ENCODE measurements at places on chromosomes 1 and 21.

GRCh38 chr1:161198194-161198896, 509 bp downstream of the ADAMTS4 start:
- DNase-seq, result no peak

DNA sequence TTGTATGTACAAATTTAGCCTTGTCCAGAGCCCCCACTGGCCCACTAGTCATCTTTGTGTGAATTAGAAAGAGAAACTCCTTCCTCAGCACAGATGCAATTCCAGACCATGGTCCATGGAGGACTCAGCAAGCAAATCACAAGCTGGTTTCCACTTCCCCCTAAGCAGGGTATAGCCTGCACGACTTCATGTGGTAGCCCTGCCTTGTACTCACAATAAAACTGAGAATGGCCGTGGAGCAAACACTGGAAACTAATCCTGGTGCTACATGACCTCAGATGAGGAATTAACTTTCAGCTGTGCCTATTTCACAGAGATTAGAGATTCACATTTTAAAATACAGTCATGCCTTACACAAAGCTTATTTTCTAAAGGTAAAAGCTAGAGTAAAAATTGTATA, 32.5 kb downstream of the KCNH1 start:
- no peak for DNase-seq

GRCh38 chr1:207822602-207823451, 71.0 kb downstream of the CD46 start:
- peak; percentile 64 for DNase-seq

DNA sequence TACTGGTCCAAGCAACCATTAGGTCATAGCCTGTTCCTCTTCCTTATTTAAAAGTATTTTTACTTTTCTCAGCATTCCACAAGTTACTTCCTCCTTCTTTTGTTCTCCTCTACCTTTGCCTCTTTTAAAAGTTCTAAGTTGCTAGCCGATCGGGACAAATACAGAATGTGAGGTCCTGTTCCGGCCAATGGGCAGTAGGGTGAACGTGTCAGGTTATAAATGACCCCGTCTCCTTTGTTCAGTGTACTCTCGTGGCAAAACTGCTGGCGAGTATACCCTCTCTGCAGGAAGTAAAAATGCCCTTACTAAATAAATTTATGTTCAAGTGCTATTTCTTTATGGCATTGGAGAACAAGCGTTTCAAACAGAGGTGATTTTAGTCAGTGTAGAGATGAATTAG, 2.5 kb downstream of the ADCY10 start:
- no peak for DNase-seq

DNA sequence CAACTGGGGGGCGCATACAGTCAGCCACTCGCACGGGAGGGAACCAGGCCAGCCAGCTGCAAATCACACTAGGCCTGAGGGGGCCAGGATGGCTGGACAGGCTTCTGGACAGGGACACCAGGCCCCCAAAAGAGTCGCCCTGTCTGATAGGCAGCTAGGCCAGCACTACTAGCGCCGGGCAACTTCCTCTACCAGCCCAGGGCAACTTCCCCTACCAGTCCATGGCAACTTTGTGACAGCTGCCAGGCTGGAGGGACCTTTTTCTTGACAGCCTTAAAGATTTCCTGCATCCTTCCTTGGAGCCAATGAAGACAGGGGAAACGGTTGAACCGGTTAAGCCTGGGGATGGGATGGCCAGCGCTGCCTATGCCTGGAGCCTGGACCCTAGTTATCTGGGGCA, 5.1 kb downstream of the IFFO2 start:
- DNase-seq, result no peak

- DNase-seq, result no peak
Measured at GRCh38 chr1:208433971-208434370, 189.8 kb upstream of the PLXNA2 start.

DNA sequence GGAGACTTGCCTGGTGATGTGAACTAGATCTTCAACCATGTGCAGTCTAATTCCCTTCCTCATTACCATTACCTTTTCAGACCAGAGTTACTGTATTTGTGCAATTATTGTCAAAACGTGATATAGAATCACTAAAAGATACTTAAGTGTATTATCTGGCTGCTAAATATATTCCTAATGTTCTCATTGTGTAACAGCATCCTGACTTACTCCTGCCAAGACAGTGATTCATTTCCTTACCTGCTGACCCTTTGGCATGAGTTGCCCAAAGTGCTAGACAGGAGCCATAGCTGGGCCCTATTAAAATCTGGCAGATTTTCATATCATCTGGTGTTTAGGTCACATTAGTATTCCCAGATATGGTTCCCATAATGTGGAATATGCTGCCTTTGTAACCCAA, 598.3 kb upstream of the CAMK1G start:
- DNase-seq, result no peak

DNA sequence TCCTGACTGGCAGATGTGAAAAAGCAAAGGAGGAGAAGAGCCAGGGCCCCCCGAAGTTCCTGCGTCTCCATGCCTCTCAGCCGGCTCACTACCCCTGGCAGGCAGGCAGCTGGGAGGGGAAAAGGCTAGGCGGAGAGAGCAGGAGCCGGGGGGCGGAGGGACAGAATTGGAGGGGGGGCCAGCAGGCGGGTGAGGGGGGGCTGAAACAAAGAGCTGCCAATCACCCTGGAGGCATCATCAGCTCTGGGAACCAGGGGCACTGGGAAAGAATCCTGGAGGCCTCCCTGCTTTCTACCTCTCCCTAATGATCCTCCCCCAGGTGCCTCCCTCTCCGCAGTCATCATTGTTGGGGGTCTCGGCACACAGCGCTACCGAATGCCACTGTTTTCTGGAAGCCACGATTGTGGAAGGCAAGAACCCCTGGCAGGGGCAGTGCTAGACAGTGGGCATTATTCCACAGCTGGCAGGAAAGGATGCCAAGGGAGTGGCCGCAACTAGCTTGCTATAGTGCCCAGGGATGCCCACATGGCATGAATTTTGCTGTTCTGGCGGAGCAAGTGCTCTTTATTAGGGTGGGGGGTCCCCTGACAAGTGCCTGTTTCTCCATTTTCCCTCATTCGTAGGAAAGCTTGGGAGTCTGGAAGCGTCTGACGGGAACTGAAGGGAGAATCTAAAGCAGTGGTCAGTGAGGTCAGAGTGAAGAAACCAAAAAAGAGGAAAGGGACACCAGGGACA, at the start of gene THBS3:
TSS of gene THBS3 (minus strand) at position 92 of the 735 bp plus-strand sequence. CDS start at position 71, 21 bp downstream.
- DNase-seq, result peak; percentile 14

DNA sequence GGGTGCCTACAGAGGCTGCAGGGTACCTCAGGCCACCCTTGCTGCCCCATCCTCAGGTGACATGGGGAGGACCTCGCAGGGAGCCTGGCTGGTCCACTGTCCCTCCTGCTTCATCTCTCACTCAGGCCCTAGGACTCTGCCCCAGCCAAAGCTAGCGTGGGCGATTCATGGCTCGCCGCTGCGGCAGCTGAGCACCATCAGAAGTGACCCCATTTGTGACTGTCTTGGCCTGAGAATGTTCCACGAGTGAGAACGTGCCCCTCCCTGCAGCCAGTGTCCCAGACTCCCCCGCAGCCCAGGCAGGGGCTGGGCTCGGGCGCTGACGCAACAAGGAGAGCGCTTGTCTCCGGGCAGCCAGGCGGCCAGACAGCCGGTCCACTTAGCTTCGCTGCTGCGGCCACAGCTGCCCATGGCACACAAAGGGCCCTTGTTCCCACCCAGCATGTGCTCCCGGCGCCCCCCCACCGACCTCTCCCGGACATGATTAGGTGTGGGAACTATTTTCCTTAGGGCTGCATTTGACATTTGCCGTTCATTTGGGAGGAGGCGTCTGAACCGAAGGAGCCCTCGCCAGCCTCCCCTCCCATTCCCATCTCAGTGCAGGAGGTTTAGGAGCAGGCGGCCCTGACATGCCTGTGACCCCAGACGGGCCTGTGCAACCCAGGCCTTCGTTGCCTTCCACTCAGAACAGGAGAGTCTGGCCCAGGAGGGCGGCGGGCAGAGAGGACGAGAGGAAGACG, 19.3 kb upstream of the POFUT2 start:
- DNase-seq, result peak; percentile 55

- no peak for DNase-seq
Measured at GRCh38 chr21:21156397-21156796, 158.2 kb downstream of the NCAM2 start.

DNA sequence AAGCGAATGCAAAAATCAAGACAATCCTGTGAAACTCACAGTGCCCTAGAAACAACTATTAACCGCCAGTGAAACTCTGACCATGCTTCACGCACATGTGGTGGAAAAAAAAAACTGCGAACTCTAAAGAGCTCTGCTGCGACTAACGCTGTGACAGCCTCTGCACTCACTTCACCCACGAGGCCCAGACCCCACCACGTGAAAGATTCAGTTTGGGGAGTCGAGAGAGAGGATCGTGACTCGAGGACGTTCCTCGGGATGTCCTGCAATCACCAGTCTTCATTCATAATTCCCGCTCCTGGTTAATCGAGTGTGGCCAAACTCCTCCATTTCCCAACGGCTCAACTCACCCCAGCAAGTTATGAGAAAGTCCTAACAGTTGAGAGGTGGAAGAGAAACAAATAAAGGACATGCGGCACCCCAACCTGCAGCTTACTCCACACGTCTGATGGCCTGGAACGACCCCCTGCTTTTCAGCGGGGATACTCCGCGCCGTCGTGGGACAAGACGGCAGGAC, 1.1 kb downstream of the SERBP1 start:
- peak; percentile 11 for DNase-seq

GRCh38 chr1:8448911-8449661, 131.2 kb downstream of the SLC45A1 start:
- DNase-seq, result no peak

DNA sequence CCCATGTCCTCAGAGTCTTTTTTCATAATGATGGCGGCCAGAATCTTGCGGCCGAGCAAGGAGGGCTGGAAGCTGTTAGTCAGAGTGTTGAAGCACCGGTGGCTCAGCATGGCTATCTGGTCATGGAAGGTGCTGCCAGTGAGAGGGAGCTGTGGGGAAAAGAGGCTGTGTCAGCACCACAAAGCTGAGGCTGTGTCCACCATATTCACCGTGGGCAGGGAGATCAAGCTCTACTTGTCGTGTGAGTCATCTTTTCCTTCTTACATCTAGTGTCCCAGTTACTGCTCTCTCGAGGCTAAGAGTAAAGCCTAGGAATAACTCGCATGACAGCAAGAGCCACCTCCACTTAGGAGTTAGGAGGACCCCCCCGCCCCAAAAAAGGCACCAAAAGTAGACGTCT, 18.2 kb downstream of the ADAR start:
- DNase-seq, result no peak

DNA sequence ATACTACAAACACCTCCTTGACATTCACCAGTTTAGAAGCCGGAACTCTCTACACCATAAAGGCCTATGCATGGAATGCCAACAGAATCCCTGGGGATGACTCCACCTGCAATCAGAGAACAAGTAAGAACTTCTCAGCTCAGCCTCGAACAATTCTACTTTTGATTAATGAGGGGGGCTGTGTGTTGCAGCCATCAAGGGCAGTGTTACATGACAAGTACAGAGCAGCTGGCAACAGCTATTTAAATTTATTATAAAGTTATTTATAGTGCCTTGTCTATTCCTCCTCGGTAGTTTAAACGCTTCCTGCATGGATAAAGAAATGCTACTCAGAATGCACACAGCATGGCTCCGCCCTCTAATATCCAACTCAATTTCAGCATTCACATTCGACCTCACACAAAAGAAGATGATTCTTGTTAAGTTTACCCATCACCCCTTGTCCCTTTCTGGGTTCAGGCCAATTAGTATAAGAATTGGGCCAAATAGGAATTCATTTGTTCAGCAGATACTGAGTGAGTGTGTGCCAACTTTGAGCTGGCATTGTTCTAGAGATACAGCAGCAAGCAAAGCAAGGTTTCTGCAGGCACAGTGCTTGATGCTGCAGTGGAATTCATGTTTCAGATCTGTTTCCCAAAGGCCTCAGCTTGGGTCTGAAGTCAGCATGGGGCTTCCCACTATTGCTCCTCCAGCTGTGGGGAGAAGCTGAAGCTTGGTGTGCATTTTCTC, 6.4 kb downstream of the FNDC7 start:
- DNase-seq, result no peak

- DNase-seq, result no peak
Measured at GRCh38 chr1:57093122-57093521, 127.3 kb upstream of the C8B start.

DNA sequence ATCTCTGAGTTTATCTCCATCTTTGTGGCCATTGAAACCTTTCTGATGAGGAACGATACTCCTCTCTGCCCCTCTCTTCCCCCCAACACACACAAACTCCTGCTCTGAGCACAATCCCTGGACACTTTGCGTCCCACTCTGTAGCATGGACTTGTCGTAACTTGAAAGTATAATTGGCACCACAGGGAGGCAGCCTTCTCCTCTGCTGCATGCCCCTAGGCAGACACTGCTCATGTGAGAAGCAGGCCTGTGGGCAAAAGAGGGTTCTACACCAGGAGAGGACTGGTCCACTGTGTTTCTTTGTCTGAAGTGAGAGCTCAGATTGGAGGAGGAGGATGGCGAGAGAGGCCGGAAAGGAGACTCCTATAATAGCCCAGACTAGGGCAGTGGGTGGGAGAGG, 3.8 kb upstream of the PARS2 start:
- DNase-seq, result no peak

GRCh38 chr1:34359411-34359810, 182.7 kb downstream of the C1orf94 start:
- no peak for DNase-seq

DNA sequence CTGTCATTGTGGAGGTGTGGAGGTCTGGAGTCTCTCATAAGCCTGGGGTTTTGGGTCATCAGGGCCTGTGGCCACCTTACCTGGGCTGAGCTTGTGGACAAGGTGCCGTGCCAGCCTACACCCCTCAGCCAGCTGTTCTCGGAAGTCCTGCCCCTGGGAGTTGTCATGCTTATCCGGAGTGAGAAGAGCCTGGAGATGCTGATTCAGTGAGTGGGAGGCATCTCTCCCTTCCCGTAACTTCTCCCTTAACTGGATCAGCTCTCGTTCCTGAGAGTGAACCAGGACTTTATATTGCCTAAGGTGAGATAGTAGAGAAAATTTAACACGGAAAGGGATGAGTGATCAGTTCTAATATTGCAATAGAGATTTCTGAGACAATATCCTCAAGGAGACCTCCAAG, 30.0 kb upstream of the REG4 start:
- DNase-seq, result no peak

DNA sequence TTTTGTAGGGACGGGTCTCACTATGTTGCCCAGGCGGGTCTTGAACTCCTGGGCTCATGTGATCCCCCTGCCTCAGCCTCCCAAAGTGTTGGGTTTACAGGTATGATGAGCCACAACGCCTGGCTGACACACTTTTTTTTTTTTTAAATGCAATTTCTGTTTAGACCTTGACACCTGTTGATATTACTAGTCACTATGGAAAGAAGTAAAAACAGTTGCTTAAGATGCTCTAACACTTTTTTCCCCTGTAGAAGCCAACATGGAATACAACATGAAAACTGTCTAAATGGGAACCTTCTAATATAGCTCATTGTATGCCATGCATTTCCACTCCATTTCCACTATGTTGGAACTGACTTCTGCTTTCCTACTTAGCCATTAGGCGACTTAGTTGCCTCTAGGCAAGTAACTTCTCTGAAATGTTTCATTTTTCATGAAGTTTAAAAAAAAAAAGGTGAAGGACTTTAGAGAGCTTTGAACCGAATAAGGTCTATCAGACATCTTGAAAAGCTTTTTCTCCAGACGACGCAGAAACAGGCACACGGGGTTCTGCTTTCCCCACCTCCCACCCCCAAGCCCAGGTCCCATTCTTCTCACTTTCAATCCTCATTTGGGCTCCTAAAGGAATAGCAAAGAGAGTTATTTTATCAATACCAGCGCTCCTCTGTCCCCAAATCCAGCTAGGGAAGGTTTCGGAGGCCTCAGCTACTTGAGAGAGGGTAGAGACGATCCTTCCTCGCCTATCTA, 648 bp upstream of the DR1 start:
- no peak for DNase-seq

Data from naive thymus-derived CD8-positive, alpha-beta T cell (primary cell).